ENCODE measurements at places on chromosomes 2 and 18.

GRCh38 chr2:100692906-100693305 lies 127.0 kb upstream of the NPAS2 start:
- peaks cover 5% of the 10 kb centered on the region for H3K36me3 ChIP-seq
- H3K27me3 ChIP-seq: peaks cover 2% of the 10 kb centered on the region
- no peak for DNase-seq
- peaks cover 3% of the 10 kb centered on the region for H3K4me1 ChIP-seq

DNA sequence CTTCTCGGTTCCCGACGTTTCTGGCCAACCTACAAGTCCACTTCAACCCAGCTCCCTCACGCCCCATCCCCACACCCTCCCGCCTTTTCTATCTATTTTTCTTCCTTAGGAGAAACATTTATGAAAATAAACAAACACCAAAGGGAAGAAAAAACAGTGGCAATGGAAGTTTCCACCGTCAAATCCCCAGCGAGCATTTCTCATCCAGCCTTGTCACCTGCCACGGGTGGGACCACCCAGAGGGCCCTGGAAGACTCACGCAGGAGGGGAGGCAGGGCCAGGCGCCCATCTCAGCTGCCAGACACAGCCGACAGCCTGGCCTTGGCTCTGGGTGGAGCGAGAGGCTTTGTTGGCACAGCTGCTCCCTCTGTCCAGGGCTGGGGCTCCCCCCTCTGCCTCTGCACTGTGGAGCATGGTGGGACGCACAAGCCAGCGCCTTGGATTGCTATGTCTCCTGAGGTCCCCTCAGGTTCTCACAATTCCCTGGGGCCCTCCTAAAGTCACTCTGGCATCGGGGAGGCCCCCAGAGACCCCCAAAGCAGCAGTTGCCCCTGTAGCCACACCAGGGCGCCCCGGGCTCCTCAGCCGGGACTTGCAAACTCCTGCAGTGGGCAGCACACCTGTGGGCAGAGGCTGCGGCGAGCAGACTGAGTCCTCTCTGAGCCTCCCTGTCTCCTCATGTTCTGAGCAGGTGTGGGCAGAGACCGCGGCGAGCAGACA lies 395.7 kb upstream of the SALL3 start:
- no peak overlapping the region for H3K27ac ChIP-seq
- H3K4me3 ChIP-seq: no peak overlapping the region
- H3K4me1 ChIP-seq: peaks cover 9% of the 10 kb centered on the region
- no peak for DNase-seq
- H3K36me3 ChIP-seq: no peaks in the 10 kb centered on the region
- peaks cover 4% of the 10 kb centered on the region for H3K27me3 ChIP-seq

- H3K4me3 ChIP-seq: no peak overlapping the region
- DNase-seq: no peak
- H3K4me1 ChIP-seq: peaks cover 14% of the 10 kb centered on the region
- H3K27me3 ChIP-seq: no peaks in the 10 kb centered on the region
- peaks cover 1% of the 10 kb centered on the region for H3K36me3 ChIP-seq
Measured at GRCh38 chr18:58325494-58325893, 281.5 kb downstream of the NEDD4L start.

DNA sequence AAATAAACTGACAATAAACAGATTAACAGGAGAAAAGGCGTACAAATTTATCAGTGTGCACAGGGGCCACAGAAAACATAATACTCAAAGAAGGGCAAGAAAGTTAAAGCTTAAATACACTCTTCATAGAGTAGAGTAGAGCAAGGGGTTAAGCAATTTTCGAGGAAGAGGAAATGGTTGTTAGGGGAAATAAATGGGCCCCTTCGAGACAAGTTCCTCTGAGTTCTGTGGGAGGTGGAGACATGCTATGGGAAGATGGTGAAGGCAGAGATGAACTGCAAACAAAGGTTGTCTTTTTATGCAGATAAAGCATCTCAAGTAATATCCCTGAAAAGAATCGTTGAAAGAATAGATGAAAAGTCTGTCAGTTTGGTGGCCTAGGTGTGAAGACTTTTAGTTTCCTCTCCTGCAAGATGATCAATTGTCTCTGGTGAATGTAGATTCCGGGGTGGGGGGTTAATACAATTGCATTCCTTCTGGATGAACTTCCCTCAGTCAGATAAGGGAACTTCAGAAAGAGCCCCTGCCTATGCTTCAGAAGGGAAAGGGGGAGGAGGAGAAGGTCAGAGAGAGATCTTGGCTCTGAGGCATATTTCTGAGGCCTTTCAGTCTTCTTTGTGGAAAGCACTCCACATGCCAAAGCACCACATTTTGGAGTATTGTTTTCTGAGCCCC lies 127.0 kb downstream of the METTL4 start:
- no peaks in the 10 kb centered on the region for H3K36me3 ChIP-seq
- H3K27ac ChIP-seq: no peak overlapping the region
- peaks cover 25% of the 10 kb centered on the region for H3K4me1 ChIP-seq
- no peak overlapping the region for H3K4me3 ChIP-seq
- H3K27me3 ChIP-seq: no peaks in the 10 kb centered on the region

DNA sequence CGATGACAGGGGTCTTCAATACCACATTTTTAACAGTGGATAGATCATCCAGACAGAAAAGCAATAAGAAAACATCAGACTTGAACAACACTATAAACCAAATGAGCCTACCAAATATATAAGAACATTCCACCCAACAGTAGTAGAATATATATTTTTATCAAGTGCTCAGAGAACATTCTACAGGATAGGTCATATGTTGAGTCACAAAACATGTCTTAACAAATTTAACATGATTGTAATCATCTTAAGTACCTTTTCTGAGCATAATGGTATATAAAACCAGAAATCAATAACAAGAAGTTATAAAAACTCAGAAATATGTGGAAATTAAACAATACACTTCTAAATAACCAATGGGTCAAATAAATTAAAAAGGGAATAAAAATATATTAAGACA lies 194.0 kb upstream of the CYP26B1 start:
- no peak for DNase-seq
- H3K4me3 ChIP-seq: no peak overlapping the region
- no peak overlapping the region for H3K27ac ChIP-seq
- H3K36me3 ChIP-seq: peaks cover 10% of the 10 kb centered on the region
- no peaks in the 10 kb centered on the region for H3K27me3 ChIP-seq
- no peaks in the 10 kb centered on the region for H3K4me1 ChIP-seq

DNA sequence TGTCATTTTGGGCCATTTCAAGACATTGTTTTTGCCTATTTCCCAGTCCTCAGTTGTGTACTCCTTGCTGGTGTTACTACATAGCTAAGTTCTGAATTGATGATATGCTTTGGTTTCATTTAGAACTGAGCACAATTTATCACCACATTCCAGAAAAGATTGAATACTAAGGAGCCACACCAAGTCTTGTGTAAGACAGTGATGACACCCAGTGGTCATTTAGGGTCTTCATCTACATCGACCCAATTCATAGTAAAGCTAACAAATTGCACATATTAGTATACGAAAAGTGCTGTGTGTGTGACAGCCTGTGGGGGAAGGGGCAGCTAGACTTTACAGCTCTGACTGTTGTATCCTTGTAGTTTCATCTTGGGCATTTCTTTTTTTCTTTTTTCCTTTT lies 10.9 kb upstream of the DLX2 start:
- H3K27me3 ChIP-seq: no peaks in the 10 kb centered on the region
- H3K36me3 ChIP-seq: no peaks in the 10 kb centered on the region
- H3K4me1 ChIP-seq: peaks cover under 1% of the 10 kb centered on the region
- H3K4me3 ChIP-seq: no peak overlapping the region
- DNase-seq: no peak
- no peak overlapping the region for H3K27ac ChIP-seq

- no peaks in the 10 kb centered on the region for H3K27me3 ChIP-seq
- peaks cover 2% of the 10 kb centered on the region for H3K36me3 ChIP-seq
- no peak for DNase-seq
- no peak within 1 kb of the TSS for H3K27ac ChIP-seq
- H3K4me1 ChIP-seq: peaks cover 6% of the 10 kb centered on the region
- no peak within 1 kb of the TSS for H3K4me3 ChIP-seq
Measured at GRCh38 chr2:236264256-236264655, at the start of gene ASB18. ASB18 (minus strand) TSS chr2:236264406; CDS start chr2:236264345, 61 bp downstream.

GRCh38 chr2:104539649-104540048 lies 314.3 kb upstream of the POU3F3 start:
- no peak overlapping the region for H3K27ac ChIP-seq
- no peak overlapping the region for H3K4me3 ChIP-seq
- no peak for DNase-seq
- H3K36me3 ChIP-seq: no peaks in the 10 kb centered on the region
- H3K4me1 ChIP-seq: no peaks in the 10 kb centered on the region

GRCh38 chr2:36789181-36789804 lies 92.8 kb downstream of the VIT start:
- H3K27me3 ChIP-seq: peaks cover 7% of the 10 kb centered on the region
- H3K27ac ChIP-seq: no peak overlapping the region
- no peak overlapping the region for H3K4me3 ChIP-seq
- no peaks in the 10 kb centered on the region for H3K36me3 ChIP-seq
- peaks cover 2% of the 10 kb centered on the region for H3K4me1 ChIP-seq

- DNase-seq: no peak
- no peak overlapping the region for H3K4me3 ChIP-seq
- no peaks in the 10 kb centered on the region for H3K27me3 ChIP-seq
- H3K27ac ChIP-seq: no peak overlapping the region
Measured at GRCh38 chr2:142742371-142743214, 134.9 kb upstream of the KYNU start.

- H3K36me3 ChIP-seq: peaks cover 22% of the 10 kb centered on the region
- H3K27me3 ChIP-seq: no peaks in the 10 kb centered on the region
- H3K4me1 ChIP-seq: peaks cover 13% of the 10 kb centered on the region
- H3K27ac ChIP-seq: no peak overlapping the region
Measured at GRCh38 chr2:182763311-182763912, 47.4 kb downstream of the DNAJC10 start.

- H3K4me1 ChIP-seq: no peaks in the 10 kb centered on the region
- H3K27me3 ChIP-seq: no peaks in the 10 kb centered on the region
- no peak overlapping the region for H3K4me3 ChIP-seq
- no peak for DNase-seq
- H3K36me3 ChIP-seq: no peaks in the 10 kb centered on the region
Measured at GRCh38 chr2:177689623-177690022, 297.1 kb downstream of the AGPS start.

DNA sequence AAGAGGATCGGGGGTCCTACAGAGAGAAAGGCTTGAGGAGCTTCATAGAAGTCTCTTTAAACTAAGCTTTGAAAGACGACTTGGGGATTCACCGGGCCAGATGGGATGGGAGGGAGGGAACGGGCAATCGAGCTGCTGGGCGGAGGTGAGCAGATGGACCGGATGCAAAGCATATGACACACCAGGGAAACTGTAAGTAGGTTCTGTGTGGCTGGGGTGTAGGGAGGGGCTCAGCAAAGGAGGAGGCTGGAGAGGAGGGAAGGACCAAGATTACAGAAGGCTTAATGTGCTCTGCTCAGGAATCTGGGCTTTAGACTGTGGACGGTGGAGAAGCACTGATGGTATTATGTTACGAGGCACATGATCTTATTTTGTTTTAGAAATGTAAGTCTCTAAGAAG lies 131.5 kb downstream of the MAIP1 start:
- no peak overlapping the region for H3K27ac ChIP-seq
- no peaks in the 10 kb centered on the region for H3K36me3 ChIP-seq
- H3K4me3 ChIP-seq: no peak overlapping the region
- no peak for DNase-seq
- H3K4me1 ChIP-seq: peaks cover 3% of the 10 kb centered on the region
- H3K27me3 ChIP-seq: no peaks in the 10 kb centered on the region

- no peak overlapping the region for H3K27ac ChIP-seq
- no peaks in the 10 kb centered on the region for H3K4me1 ChIP-seq
- no peaks in the 10 kb centered on the region for H3K27me3 ChIP-seq
- DNase-seq: no peak
- H3K4me3 ChIP-seq: no peak overlapping the region
Measured at GRCh38 chr18:42100911-42101310, 145.9 kb downstream of the PIK3C3 start.

DNA sequence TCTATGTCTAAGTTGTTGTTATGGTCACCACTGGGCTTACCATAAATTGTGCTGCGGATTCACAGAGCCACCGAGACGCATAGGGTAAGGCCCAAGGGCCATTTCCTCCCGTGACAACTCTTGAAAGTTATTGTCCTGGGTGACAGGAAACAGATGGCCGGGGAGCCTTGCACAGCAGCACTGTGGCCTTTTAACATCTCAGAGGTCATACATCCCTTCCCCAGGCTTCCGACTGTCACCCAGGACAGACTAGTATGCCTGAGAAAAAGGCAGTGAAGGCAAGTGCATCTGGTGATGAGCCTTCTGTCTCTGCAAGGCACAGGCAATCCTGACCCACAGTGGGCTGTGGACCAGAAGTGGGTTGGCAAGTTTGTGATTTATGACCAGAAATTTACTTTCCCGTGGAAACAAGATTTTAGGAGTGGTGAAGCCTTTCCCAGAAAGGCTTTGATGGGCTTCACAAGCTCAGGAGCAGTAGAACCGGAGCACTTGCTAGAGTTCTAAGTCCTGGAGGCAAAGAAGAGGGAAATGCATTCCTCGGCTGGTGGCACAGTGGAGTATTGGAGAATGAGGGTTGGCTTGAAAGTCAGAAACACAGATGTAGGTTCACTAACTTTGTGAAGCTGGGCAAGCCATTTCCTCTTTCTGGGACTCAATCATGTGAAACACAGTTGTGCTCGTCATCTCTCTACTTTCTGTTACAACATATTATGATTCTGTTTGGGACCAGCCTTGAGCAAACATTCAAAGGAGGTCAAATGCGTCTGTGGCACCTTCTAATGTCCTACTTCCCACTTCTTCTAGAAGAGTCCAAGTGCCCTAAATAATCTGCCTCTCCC lies 2.0 kb upstream of the CAPN14 start:
- DNase-seq: no peak
- no peaks in the 10 kb centered on the region for H3K4me1 ChIP-seq
- H3K27me3 ChIP-seq: peaks cover 42% of the 10 kb centered on the region
- H3K4me3 ChIP-seq: no peak overlapping the region

GRCh38 chr2:69466728-69467127 lies 29.5 kb upstream of the NFU1 start:
- no peaks in the 10 kb centered on the region for H3K27me3 ChIP-seq
- no peak for DNase-seq
- H3K36me3 ChIP-seq: peaks cover 27% of the 10 kb centered on the region

- no peak overlapping the region for H3K4me3 ChIP-seq
- peaks cover 12% of the 10 kb centered on the region for H3K27me3 ChIP-seq
- DNase-seq: peak; percentile 76
- no peaks in the 10 kb centered on the region for H3K36me3 ChIP-seq
- peak overlapping the region; percentile 80 for H3K27ac ChIP-seq
- H3K4me1 ChIP-seq: peaks cover 66% of the 10 kb centered on the region
Measured at GRCh38 chr2:85791704-85792565, 38.1 kb downstream of the ATOH8 start.

GRCh38 chr2:28321426-28321825 lies 71.2 kb upstream of the FOSL2 start:
- peak overlapping the region; percentile 95 for H3K27ac ChIP-seq
- H3K36me3 ChIP-seq: no peaks in the 10 kb centered on the region
- no peaks in the 10 kb centered on the region for H3K27me3 ChIP-seq
- peaks cover 70% of the 10 kb centered on the region for H3K4me1 ChIP-seq
- H3K4me3 ChIP-seq: no peak overlapping the region

DNA sequence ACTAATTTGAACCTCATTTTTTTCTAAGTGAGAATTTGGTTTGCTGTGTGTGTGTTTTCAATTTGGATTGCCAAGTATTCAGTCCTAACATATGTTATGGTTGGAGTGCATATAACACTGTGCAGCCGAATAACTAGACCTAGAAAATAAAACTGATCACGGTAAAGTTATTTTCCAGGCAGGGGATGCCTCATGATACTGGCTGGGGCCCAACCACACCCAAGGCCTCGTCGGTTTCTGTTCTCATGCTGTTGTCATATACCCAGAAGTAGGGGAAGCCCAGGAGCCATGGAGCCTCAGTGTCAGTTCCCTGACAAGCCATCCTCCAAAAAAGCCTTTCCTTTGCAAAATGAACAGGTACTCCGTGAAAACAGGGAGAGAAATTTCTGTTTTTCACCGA lies 160.2 kb downstream of the GBX2 start:
- H3K27ac ChIP-seq: no peak overlapping the region
- no peak for DNase-seq
- H3K36me3 ChIP-seq: no peaks in the 10 kb centered on the region
- no peaks in the 10 kb centered on the region for H3K4me1 ChIP-seq
